ENCODE measurements at places on chromosomes 3 and 15. TPM values are rescaled to one million over a fixed set of nuclear protein-coding genes. Genes with fewer than 3 reads are reported as not detected.
A peak's percentile ranks its signal among the peaks of the same experiment; 100 is the strongest.

UBA7 gene
- 26.2 TPM for total RNA-seq

TMEM41A gene
- total RNA-seq: 22.7 TPM

DNA sequence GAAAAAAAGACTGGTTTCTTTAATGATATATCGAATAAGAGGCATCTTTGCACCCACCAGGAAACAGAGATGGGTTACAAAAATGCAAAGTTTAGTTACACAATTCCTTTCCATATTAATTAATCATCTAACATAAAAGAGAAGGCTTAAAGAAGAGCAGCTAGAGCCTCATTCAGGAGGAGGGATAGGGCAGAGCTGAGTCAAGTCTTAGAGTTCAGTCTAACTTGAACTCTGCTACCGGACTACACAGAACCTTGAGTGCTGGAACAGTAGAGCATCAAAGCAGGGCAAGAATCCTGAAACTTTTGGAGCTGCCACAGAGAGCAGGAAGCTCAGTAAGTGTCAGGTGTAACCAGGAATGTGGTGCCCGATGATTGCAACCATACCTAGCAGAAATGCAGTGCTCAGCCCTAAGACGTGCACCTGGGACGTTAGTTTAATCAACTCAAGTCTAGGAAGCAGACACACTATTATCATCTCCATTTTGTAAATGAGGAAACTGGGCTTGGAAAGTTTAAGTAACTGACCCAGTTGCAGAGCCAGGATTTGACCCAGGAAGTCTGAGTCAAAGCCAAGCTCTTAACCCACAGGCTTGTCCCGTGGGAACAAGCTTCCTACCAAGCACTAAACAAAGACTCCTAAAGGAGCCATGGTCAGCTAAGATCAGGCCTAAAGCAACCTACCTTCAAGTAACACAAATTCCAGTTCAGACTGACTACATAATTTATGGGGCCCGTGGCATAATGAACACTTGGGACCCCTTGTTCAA is 187.4 kb downstream of the FOXP1 start:
- peak; percentile 52 for DNase-seq

- DNase-seq: no peak
These were observed 73.7 kb downstream of the STT3B start for GRCh38 chr3:31606453-31606852.

DNA sequence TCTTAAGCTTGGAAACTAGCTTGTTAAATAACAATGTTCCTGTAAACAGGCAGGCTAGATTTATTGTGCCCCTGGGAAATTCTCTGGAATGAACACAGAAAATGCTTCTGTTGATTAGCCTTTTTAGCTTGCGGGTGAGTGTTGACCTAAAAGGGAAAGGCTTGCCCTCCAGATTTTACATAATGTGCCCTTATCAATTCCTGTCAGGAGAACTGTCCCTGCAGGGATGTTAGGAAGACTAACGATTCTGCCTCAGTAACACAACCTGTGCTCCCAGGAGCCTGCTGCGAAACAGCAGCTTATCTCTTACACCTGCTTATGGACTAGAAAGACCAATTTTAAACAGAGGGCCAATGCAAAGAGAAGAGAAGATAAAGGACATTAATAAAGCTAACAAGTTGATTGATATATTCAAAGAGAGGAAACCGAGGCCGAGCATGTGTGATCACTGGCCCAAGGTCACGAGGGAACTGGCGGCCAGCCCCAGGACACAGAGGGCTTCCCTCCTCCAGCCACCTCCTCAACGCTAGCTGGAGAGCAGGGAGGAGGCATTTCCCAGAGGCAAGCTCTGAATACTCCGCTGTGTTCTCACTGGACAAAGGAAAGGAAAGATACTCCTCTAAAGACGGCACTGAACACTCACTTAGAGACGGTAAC is 48.4 kb upstream of the TJP1 start:
- DNase-seq: no peak

DNA sequence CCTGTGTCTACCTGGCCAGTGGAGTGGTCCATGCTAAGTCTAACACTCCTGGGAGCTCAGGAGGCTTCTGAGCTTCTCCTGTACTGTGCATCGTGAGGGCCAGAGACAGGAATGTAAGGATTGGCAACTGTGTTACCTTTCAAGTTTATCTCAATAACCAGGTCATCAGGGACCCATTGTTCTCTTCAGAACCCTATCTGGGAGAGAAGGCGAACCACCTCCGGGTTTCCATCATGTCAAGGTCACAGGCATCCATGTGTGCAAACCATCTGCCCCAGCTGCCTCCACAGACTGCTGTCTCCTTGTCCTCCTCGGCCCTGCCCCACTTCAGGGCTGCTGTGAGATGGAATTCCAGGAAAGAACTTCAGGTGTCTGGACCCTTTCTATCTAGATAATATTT is 5.9 kb downstream of the ANKRD63 start:
- DNase-seq: no peak

DNA sequence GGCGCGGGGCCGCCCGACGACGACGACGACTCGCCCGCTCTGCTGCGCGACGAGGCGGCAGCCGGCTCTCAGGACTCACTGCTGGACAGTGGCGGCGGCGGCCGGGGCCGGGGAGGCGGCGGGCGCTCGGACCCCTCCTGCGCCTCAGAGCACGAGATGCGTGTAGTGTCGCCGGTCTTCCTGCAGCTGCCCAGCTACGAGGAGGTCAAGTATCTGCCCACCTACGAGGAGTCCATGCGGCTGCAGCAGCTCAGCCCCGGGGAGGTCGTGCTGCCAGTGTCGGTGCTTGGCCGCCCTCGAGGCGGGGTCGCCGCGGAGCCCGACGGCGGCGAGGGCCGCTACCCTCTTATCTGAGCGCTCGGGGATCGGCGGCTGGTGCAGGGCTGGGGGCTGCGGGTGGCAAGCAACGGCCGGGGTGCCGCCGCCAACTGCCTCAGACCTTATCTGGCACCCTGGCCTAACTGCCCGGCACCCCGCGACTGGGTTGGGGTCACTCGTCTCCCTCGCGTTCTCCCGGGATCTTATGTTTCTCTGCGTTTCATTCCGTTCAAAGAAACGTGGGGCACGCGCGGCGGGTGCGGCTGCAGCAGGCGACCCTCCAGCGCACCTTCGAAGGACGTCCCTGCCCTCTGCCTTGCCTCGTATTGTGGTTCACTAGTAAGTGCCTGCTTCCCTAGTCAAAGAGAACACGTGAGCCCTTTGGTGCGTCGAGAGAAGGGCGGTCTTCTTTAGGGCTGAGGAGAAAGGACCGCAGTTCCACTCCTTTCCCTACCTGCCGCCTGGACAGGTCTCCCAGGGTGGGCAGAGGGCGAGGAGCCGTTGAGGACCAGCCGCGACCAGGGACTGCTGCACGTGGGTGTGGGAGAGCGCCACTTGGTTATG is 1.0 kb downstream of the C3orf80 start:
- DNase-seq: no peak

DNA sequence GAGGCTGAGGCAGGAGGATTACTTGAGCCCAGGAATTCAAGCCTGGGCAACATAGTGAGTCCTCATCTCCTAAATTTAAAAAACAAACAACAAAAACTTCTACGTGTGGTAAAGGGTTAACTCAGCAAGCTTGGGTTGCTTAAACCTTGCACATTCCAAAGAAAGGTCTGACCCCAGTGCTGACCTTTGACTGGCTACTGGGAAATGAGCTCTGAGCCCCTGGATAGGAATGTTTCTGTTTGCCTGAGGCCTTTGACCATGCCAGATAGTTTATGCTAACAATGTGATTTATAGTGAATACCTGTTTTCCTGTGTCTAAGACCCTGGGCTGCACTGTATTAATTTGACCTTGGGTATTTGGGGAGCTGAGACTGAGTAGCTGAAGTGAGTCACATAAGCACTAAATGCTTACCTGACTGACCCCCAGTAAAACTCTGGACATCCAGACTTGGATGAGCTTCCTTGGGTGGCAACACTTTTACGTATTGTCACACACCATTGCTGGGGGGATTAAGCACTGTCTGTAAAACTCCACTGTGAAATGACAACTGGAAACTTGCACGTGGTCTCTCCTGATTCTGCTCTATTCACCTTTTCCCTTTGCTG is 20.7 kb downstream of the TCAIM start:
- DNase-seq: no peak

- no peak for DNase-seq
These were observed 185.5 kb upstream of the KCNMB2 start for GRCh38 chr3:178350763-178351162.

All from astrocyte (in vitro differentiated cells and primary cell).